ENCODE measurements at places on chromosomes 16 and 17.

GRCh38 chr17:19021622-19022083 lies 17.1 kb upstream of the FAM83G start:
- no peak for DNase-seq

GRCh38 chr17:9643611-9644010 lies 1.7 kb upstream of the USP43 start:
- DNase-seq, result no peak

- no peak for DNase-seq
These were observed 67.9 kb downstream of the ZZEF1 start for GRCh38 chr17:4074831-4075495.

DNA sequence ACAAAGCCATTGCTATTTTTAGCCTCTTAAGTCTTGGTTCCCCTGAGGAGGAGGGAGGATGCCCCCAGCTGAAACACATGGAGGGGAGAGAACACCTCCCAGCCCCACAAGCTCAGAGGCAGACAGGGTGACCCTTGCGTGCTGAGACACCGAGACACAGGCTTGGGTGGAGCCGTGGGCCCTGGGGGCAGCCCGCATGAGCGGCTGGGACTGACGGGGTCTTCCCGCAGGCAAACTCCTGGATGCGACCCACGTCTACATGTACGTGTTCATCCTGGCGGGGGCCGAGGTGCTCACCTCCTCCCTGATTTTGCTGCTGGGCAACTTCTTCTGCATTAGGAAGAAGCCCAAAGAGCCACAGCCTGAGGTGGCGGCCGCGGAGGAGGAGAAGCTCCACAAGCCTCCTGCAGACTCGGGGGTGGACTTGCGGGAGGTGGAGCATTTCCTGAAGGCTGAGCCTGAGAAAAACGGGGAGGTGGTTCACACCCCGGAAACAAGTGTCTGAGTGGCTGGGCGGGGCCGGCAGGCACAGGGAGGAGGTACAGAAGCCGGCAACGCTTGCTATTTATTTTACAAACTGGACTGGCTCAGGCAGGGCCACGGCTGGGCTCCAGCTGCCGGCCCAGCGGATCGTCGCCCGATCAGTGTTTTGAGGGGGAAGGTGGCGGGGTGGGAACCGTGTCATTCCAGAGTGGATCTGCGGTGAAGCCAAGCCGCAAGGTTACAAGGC lies 9.8 kb downstream of the SLC16A3 start:
- DNase-seq, result no peak

- DNase-seq, result no peak
These were observed 176.8 kb upstream of the CIBAR2 start for GRCh38 chr16:85288869-85289660.

- no peak for DNase-seq
These were observed 7.3 kb downstream of the MAPK8IP3 start for GRCh38 chr16:1713331-1713730.

GRCh38 chr16:26905336-26905735 lies 161.4 kb upstream of the C16orf82 start:
- no peak for DNase-seq

DNA sequence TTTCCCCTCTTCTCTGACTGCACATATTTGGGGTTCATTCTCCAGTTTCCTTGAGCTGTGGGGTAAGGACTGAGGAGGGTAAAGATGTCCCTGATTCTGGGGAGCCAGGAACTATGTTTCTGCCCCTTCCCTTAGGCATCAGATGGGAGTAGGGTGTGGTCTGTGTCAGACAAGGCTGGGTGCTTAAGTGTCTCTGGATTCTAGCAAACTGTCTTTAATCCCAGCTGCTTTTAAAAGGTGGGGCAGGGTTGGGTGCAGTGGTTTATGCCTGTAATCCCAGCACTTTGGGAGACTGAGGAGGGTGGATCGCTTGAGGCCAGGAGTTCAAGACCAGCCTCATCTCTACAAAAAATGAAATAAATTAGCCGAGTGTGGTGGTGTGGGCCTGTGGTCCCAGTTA lies 13.0 kb downstream of the LASP1 start:
- no peak for DNase-seq

- DNase-seq, result no peak
These were observed 33.1 kb downstream of the ZNF469 start for GRCh38 chr16:88415713-88416323.

DNA sequence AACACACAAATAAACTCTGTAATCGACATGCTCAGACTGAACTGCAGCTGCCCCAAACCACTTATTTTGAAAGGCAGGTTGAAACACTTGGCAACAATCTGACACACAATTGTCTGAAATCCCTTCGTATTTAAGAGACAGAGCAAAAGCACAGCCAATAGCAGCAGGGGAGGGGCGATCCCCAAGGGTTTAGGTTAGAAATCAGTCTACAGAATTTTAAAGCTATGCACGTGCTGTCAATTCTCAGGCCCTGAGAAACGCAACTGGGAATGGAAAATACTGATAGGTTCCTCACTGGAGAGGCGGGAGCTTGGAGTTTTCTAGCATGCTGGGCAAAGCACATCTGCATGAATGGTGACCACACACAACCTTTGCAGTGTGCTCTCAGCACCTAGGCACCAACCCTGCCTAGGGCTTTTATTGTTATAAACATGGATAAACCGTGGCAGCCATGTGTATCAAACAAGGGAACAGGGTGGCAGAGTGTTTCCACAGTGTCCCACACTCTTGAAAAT lies 168.0 kb downstream of the AATF start:
- no peak for DNase-seq

GRCh38 chr16:78179666-78180065 lies 80.2 kb downstream of the WWOX start:
- DNase-seq, result no peak

- DNase-seq, result no peak
These were observed 209.3 kb downstream of the HS3ST3B1 start for GRCh38 chr17:14510136-14510535.

DNA sequence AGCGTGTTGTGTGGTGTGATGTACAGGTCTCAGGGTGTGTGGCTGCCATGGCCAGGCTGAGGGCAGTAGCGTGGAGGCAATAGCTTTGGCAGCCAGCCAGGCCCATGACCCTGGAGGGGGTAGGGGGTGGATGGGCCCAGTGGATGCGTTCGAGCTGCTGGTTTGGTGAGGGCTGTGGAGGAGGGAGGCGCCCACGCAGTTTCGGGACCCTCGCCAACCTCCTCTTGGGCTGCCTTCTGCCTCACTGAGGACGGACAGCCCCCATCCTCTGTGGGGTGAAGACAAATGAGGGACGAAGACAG lies 238.6 kb upstream of the GSE1 start:
- no peak for DNase-seq

Data from esophagus squamous epithelium (tissue), 5 donors.